ENCODE measurements at places on chromosomes 5 and 9. TPM values are rescaled to one million over a fixed set of nuclear protein-coding genes. Genes with fewer than 3 reads are reported as not detected.

- DNase-seq, result no peak
These were observed 36.4 kb downstream of the JADE2 start for GRCh38 chr5:134561871-134562296.

GRCh38 chr5:179142434-179143198 is 82.4 kb downstream of the ZNF354C start:
- DNase-seq, result no peak

- no peak for DNase-seq
These were observed 8.7 kb upstream of the SLC2A8 start for GRCh38 chr9:127388037-127388855.

- DNase-seq, result no peak
These were observed 23.8 kb downstream of the TUSC1 start for GRCh38 chr9:25654417-25654816.

GRCh38 chr5:167071981-167072610 is 1219.3 kb upstream of the WWC1 start:
- no peak for DNase-seq

DNA sequence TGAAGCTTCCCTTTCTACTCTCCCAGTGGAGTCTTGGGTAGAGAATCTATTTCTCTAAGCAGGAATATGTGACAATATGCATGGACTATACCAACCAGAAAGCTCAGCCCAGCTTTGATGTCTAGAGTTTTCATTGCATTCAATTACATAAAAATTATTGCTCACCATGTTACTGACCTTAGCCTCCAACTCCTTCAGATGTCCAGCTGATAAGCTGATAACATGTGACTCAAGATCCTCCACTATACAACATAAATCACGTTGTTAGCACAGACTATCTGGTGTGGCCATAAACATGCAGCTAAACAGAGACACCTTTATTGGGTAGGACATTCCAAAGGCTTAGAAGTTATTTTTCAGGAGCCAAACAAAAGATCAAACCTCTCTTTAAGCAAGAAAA is 1168.2 kb downstream of the CDH12 start:
- DNase-seq, result no peak

DNA sequence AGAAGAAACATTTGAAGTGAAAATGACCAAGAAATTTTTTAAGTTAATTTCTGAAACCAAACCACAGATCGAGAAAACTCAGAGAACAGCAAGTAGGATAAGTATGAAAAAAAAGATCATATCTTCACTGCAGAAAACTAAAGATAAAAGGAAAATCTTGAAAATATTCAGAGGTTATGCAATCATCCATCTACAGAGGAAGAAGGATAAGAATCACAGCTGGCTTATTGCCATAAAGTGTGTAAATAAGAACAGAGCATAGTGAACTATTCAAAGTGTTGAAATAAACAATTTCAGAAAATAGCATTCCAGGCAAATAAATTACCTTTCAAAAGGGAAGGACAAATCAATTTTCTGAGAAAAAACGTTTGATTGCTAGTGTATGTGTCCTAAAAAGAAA is 1191.7 kb upstream of the CDH6 start:
- no peak for DNase-seq

DNA sequence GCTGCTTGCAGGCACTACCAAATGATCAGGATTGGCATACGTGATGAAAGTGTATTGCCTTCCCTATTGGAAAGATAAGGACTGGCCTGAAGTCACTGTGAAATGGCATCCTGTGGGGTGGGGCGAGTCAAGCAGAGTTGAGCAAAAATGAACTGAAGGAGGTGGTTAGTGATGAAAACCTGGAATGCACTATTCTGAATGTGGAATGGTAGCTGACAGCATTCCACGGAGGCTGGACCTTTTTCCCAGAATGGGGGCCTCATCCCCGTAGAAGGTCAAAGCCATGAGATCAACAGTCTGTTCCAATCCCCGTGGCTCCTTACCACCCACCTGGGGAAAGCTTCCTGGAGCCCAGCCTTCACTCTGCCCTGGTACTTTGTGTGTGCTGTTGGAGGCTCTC is 37.7 kb downstream of the ASS1 start:
- no peak for DNase-seq

- no peak for DNase-seq
These were observed 31.1 kb downstream of the SLC24A2 start for GRCh38 chr9:19757745-19758144.

TNFSF15 gene
- 5.2 TPM for total RNA-seq

UHRF2 gene
- 43.8 TPM for total RNA-seq

Data from lower lobe of right lung (tissue), 2 donors.